ENCODE measurements at places on chromosomes 16 and 17.

GRCh38 chr17:42341568-42341967, 46.7 kb downstream of the STAT3 start:
- DNase-seq, result no peak

DNA sequence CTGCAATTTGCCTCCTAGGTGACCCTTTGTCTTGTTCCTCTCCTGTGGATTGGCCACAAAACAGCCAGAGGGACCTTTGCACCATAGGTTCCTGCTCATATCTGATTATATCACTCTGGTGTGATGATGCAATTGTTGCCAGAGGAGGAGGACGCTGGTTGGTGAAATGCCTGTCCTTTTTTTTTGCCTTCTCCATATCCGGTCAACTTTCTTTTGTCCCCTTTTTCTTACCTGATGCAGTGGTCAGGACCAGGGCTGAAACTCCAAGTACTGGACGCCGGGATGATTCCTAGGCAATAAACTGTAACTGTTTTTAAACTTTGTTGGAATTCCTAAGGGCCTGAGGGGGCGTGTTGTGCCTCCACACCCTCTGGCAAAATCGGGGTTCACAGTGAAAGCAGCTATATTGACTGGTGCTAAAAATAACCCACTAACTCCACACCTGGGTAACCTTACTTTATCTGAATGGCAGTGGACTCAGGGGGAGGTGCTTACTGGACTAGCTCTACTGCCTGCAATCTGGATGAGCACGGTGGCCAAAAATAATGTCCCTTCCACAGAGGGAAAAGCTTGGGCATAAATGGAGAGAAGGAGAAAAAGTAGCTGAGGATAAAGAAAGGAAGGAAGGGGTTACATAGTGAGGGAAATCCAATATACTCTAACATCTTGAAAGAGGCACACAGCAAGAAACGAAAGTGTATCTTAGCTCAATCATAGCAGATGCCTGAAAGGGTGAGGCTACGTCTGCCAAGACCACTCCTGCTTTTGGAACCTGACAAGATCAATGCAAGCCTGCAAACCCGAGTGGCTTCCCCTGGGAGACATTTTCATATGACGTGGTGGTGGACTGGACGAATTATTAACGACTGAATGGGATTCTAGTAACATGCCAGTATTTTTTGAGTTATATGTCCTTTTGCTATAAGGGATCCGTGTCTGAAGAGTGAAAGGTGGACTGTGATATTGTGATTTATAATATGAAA, 28.4 kb upstream of the ZNF423 start:
- no peak for DNase-seq

- no peak for DNase-seq
Measured at GRCh38 chr17:15255713-15256454, 9.2 kb downstream of the PMP22 start.

- DNase-seq, result peak; percentile 76
Measured at GRCh38 chr16:181565-182021, 1.3 kb downstream of the HBQ1 start.

- no peak for DNase-seq
Measured at GRCh38 chr16:30867747-30868146, 26.1 kb downstream of the BCL7C start.

DNA sequence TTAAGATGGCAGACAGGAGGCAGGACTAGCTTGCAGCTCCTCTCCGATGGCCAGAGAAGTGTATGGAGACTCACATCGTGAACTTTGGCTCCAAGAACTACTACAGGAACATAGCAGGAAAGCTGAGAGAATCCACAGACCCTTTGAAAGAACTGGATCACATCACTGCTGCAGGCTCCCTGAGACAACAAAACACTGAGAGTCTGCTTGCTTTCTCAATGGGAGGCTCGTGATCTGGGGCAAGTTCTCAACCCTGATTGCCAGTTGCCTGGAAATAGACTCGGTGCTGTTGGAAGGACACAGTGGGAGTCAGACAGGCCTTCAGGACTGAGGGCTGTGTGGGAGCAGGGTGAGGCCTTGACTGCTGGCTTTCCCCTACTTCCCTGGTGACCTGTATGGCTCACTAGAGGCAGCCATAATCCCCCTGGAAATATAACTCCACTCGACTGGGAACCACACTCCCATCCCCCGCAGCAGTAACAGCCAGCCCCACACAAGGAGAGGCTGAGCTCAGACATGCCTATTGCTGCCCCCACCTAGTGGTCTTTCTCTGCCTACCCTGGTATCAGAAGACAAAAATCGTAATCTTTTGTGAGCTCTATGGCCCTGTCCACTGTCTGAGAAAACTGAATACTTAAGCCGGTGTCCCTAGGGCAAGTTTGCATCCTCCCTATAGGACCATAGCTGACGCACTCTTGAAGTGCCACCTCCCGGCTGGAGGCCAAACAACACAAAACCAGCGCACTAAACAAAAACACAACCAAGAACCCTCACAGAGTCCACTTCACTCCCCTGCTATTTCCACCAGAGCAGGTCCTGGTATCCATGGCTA, 238.4 kb downstream of the CEP112 start:
- DNase-seq, result no peak

Measured in inflammatory macrophage treated with lipopolysaccharide for 1 hour (primary cell).